Activated CD4-positive, alpha-beta T cell treated with anti-CD3 and anti-CD28 coated beads, Interleukin-2, amount 10 ng/mL, durations not matched to agents 24 days and 14 days (primary cell): ENCODE measurements at places on chromosomes 6 and 20. TPM values are rescaled to one million over a fixed set of nuclear protein-coding genes. Genes with fewer than 3 reads are reported as not detected.

DNA sequence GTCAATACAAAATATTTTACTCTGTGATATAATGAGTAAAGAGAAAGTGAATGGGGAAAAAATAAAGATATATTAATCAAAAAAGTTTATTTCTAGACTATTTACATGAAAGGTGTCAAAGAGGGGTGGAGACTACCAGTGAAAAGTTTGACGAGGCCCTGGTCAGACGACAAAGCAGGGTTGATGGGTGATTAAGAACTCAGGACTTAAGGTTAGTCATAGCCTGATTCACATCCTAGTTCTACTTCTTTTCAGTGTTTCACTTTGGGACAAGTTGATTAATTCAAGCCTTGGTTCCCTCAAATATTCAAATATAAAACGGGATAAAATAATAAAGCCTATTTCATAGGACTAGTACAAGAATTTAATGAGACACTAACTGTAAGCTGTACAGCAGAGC is 178.2 kb upstream of the HS3ST5 start:
- H3K27ac ChIP-seq, result no peak overlapping the region
- H3K27me3 ChIP-seq, result no peaks in the 10 kb centered on the region
- no peak overlapping the region for H3K4me3 ChIP-seq
- H3K4me1 ChIP-seq, result no peaks in the 10 kb centered on the region
- DNase-seq, result no peak

- peaks cover 1% of the 10 kb centered on the region for H3K27me3 ChIP-seq
- no peaks in the 10 kb centered on the region for H3K36me3 ChIP-seq
- H3K4me1 ChIP-seq, result no peaks in the 10 kb centered on the region
- no peak overlapping the region for H3K27ac ChIP-seq
Measured at GRCh38 chr6:71157345-71157744, 131.3 kb upstream of the OGFRL1 start.

The TUBB2B gene
- 0.12 TPM in 1 of 2 replicates, not detected in the other for total RNA-seq

- no peak overlapping the region for H3K27ac ChIP-seq
- no peaks in the 10 kb centered on the region for H3K36me3 ChIP-seq
- DNase-seq, result no peak
- no peaks in the 10 kb centered on the region for H3K4me1 ChIP-seq
- peaks cover 12% of the 10 kb centered on the region for H3K27me3 ChIP-seq
- H3K4me3 ChIP-seq, result no peak overlapping the region
Measured at GRCh38 chr20:10385850-10386544, 48.0 kb downstream of the MKKS start.

The SOX18 gene
- 0.84 and 0.92 TPM in 2 replicates for total RNA-seq

GRCh38 chr6:108728826-108729225 is 119.4 kb upstream of the ARMC2 start:
- no peak overlapping the region for H3K27ac ChIP-seq
- no peak overlapping the region for H3K4me3 ChIP-seq
- H3K27me3 ChIP-seq, result peaks cover 3% of the 10 kb centered on the region
- H3K36me3 ChIP-seq, result no peaks in the 10 kb centered on the region
- no peak for DNase-seq

DNA sequence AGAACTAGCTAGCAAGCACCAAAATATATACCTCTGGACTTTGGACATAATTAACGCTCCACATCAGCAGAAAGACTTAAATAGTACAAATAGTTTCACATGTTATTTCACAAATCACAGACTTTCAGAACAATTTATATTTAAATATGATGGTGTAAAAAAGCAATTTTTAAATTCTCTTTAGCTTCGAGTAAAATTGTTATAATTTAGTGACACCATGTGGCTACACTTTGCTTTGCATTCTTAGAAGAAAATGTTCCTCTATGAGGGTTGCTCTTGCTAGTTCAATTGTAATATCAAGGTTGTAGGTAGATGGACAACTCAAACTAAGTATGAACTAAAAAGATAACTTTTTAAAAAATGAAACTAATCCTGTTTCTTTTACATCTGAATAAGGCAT is 69.0 kb downstream of the BTBD9 start:
- H3K4me1 ChIP-seq, result peaks cover 24% of the 10 kb centered on the region
- H3K4me3 ChIP-seq, result no peak overlapping the region
- peaks cover 2% of the 10 kb centered on the region for H3K36me3 ChIP-seq
- H3K27ac ChIP-seq, result no peak overlapping the region

The SLC17A1 gene
- total RNA-seq, result 0.28 TPM in 1 of 2 replicates, not detected in the other

The RBM24 gene
- not detected in 2 replicates for total RNA-seq

GRCh38 chr6:43927532-43928210 is 157.7 kb downstream of the VEGFA start:
- no peak for DNase-seq
- peaks cover 3% of the 10 kb centered on the region for H3K27me3 ChIP-seq
- H3K4me1 ChIP-seq, result peaks cover 12% of the 10 kb centered on the region
- H3K36me3 ChIP-seq, result no peaks in the 10 kb centered on the region

DNA sequence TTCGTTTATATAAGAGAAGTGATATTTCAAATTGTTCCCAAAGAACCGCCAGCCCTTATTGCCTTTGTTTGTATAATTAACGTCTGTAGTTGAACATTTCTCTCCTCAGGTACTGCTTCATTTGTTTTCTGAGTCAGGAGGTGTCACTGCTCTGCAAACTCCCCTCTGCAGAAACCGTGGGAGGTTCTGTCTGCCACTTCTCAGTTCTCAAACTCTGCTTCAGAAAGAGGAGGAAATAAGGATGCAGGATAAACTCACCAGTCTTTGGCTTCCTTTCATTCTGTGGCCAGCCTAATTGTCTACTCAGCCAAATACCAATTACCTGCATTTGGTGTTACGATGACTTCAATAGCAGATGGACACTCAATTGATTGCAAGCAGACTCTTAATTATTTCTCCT is 149.8 kb downstream of the PAK5 start:
- no peak for DNase-seq
- H3K27ac ChIP-seq, result no peak overlapping the region
- no peaks in the 10 kb centered on the region for H3K27me3 ChIP-seq
- H3K4me1 ChIP-seq, result no peaks in the 10 kb centered on the region
- no peaks in the 10 kb centered on the region for H3K36me3 ChIP-seq
- no peak overlapping the region for H3K4me3 ChIP-seq

DNA sequence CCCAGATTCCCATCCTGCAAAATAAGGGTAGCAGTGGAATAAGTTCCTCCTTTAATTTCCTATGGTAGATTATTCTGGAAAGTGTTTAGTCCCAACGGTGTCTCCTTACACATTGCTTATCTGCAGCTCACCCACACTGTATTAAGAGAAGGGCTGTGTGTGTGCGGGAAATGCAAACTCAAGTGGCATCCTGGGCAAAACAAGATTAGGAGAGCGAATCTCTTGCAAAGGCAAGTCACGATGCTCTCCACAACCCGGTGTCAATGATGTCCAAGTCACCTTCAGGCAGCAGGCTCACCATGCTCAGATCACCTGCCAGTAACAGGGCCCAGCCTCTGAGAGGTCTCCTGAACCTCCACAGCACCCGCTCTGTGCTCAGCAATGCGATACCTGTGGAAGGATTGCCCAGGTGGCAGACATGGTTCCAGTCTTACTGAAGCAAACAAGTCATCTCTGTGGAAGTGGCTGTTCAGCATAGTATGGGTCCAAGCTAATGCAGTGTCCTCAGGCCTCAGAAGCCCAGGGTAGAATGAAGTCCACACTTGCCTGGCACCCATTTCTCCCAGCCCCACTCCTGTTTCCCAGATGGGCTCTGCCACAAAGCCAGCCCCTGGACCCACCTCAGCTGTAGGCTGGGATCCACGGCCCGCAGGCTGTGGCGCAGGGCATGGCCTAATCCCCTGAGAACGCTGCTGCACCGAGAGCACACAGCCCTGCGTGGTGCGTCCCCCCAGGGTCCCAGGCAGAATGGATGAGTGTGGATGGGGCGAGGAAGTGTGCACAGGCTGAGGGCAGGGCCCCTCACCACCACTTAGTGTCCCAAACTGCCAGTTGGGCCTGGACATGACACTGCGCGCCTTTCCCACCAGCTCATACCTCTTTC is 101.2 kb downstream of the PXDC1 start:
- no peaks in the 10 kb centered on the region for H3K4me1 ChIP-seq
- no peak overlapping the region for H3K4me3 ChIP-seq
- H3K36me3 ChIP-seq, result no peaks in the 10 kb centered on the region
- H3K27ac ChIP-seq, result no peak overlapping the region
- DNase-seq, result no peak

The FOXC1 gene
- 0.07 TPM in 2 replicates for total RNA-seq

GRCh38 chr6:99066044-99066443 is 118.3 kb upstream of the FBXL4 start:
- no peak overlapping the region for H3K4me3 ChIP-seq
- H3K36me3 ChIP-seq, result no peaks in the 10 kb centered on the region
- no peaks in the 10 kb centered on the region for H3K4me1 ChIP-seq
- no peak for DNase-seq

DNA sequence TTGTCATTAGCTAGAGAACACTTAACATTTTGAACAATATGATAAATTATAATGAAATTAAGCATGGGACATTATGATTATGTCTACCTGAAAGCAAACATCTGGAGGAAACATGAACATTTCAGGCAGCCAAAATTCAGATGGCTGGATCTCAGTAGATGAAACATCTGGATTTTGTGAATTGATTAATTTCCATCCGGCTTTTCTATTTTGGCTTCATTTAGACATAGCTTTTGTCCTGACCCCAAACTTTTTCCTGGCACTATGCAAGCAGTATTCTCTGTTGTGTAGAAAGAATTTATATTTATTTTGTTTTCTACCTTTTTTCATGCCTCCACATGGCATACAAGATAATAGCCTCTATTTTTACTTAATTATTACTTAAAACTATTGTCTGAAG is 186.3 kb downstream of the OGFRL1 start:
- no peaks in the 10 kb centered on the region for H3K36me3 ChIP-seq
- no peak for DNase-seq
- H3K4me3 ChIP-seq, result no peak overlapping the region
- H3K4me1 ChIP-seq, result peaks cover 3% of the 10 kb centered on the region
- H3K27me3 ChIP-seq, result peaks cover 2% of the 10 kb centered on the region

DNA sequence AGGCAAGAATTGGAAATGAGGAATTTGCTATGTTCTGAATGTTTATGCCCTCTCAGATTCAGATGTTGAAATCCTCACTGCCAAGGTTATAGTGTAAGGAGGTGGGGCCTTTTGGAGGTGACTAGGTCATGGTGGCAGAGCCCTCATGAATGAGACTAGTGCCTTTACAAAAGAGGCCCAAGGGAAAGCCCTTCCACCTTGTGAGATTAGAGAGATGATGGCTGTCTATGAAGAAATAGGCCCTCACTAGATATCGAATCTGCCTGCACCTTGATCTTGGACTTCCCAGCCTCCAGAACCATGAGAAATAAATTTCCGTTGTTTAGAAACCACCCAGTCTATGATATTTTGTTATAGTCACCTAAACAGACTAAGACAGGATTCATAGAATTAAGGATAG is 10.4 kb downstream of the ASIP start:
- H3K27me3 ChIP-seq, result no peaks in the 10 kb centered on the region
- H3K4me3 ChIP-seq, result no peak overlapping the region
- peaks cover 13% of the 10 kb centered on the region for H3K4me1 ChIP-seq
- no peaks in the 10 kb centered on the region for H3K36me3 ChIP-seq
- no peak overlapping the region for H3K27ac ChIP-seq

GRCh38 chr6:112086744-112087135 is 542 bp downstream of the TUBE1 start:
- peaks cover 29% of the 10 kb centered on the region for H3K27me3 ChIP-seq
- H3K27ac ChIP-seq, result no peak overlapping the region
- peaks cover 7% of the 10 kb centered on the region for H3K4me1 ChIP-seq

DNA sequence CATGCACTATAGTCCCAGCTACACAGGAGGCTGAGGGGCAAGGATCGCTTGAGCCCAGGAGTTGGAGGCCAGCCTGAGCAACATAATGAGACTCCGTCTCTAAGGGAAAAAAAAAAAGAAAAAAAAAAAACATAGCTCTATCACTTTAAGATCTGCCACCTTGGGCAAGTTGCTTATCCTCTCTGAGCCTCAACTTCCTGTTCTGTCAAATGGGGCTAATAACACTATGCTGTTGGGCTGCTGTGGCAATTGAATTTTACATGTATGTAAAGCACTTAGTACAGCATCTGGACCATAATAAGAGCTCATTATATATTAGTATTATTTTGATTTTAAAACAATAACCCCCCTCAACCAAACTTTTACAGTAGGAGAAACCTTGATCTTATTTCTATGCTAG is 141.5 kb downstream of the ATXN1 start:
- peaks cover 19% of the 10 kb centered on the region for H3K36me3 ChIP-seq
- peaks cover 28% of the 10 kb centered on the region for H3K4me1 ChIP-seq
- DNase-seq, result no peak
- no peak overlapping the region for H3K4me3 ChIP-seq
- no peak overlapping the region for H3K27ac ChIP-seq

GRCh38 chr20:59603176-59603575 is 1.2 kb upstream of the PHACTR3 start:
- DNase-seq, result no peak
- H3K27ac ChIP-seq, result no peak overlapping the region
- no peaks in the 10 kb centered on the region for H3K36me3 ChIP-seq
- H3K4me1 ChIP-seq, result no peaks in the 10 kb centered on the region
- no peak overlapping the region for H3K4me3 ChIP-seq

- H3K4me1 ChIP-seq, result peaks cover 32% of the 10 kb centered on the region
- DNase-seq, result no peak
- peaks cover 41% of the 10 kb centered on the region for H3K36me3 ChIP-seq
- H3K27ac ChIP-seq, result peak overlapping the region; percentile 55
- no peaks in the 10 kb centered on the region for H3K27me3 ChIP-seq
- H3K4me3 ChIP-seq, result no peak overlapping the region
Measured at GRCh38 chr20:38049800-38050199, 16.3 kb downstream of the RPRD1B start.

DNA sequence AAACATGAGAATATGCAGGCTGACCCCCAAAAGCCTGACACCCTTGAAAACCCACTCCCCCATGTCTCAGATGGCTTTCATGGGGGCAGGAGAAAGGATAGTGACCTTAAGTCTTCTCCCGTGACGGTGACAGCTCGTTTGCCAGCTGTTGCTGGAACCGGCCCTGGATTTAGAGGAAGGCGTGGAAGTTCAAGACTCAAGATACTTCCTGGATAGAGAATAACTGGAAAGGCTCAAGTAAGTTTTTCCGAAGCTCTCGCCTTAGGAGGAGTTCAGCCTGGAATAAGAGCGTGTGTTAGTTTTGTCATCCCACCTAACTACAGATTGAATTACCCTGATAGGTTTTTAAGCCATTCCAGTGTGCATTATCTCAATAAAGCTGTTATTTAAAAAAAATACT is 11.6 kb upstream of the MTG2 start:
- H3K36me3 ChIP-seq, result peaks cover 23% of the 10 kb centered on the region
- no peak for DNase-seq
- no peak overlapping the region for H3K4me3 ChIP-seq
- no peak overlapping the region for H3K27ac ChIP-seq
- no peaks in the 10 kb centered on the region for H3K4me1 ChIP-seq

DNA sequence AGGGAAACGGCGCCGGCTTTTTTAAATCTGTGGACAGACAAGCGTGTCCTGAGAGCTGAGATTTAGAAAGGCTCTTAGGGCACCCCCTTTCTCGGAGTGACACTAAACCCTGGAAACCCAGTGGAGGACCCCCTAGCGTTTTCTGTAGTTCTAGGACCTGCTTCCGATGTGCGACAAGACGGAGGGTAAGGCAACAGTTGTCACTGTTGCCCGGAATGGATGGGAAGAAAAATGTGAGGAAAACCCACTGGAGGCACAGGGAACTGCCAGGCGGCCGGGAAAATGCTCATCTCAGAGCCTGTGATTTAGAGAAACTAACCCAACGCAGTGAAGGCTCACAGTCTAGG is 551 bp upstream of the ATP5F1E start:
- H3K27me3 ChIP-seq, result no peaks in the 10 kb centered on the region
- H3K4me1 ChIP-seq, result peaks cover 53% of the 10 kb centered on the region
- peaks cover 65% of the 10 kb centered on the region for H3K36me3 ChIP-seq
- DNase-seq, result no peak
- H3K4me3 ChIP-seq, result peak overlapping the region; percentile 95
